NCI-H510A (cell line): ENCODE measurements at places on chromosomes 3 and 15.

GRCh38 chr3:71380096-71380495 lies 203.4 kb downstream of the FOXP1 start:
- DNase-seq = no peak

DNA sequence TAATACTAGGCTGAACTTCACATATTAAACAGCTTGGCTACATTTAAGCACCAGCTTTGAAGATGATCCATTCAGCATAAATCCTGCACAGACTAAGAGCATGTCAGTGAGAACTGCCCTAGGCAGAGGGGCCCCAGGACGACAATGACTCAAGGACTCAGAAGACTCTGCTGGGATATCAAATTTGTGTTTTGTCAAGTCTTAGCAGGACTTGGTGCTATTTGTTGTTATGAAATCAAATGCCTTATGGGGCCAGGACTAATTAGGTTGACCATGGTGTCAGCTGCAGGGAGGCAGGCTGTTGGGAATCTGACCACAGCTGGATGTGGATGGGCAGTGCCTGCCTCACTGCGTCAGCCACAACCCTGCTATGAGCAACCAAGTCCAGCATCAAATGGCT lies 91.8 kb downstream of the RYR3 start:
- DNase-seq = no peak

DNA sequence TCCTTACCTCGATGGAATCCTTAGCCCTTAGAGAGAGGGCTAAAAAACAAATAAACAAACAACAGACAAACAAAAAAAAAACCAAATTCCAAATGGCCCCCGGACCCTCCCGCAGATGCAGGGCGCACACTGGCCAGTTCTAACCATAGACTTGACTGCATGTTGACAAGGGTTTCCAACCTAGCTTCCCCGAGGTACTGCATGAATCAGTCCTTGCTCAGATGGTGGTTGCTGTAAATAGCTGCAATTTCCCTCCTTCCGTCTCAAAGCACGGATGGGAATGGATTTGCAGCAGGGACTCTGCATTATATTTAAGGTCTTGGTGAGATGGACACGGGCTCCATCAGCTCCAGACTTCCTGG lies 162.8 kb downstream of the CD47 start:
- DNase-seq = no peak

DNA sequence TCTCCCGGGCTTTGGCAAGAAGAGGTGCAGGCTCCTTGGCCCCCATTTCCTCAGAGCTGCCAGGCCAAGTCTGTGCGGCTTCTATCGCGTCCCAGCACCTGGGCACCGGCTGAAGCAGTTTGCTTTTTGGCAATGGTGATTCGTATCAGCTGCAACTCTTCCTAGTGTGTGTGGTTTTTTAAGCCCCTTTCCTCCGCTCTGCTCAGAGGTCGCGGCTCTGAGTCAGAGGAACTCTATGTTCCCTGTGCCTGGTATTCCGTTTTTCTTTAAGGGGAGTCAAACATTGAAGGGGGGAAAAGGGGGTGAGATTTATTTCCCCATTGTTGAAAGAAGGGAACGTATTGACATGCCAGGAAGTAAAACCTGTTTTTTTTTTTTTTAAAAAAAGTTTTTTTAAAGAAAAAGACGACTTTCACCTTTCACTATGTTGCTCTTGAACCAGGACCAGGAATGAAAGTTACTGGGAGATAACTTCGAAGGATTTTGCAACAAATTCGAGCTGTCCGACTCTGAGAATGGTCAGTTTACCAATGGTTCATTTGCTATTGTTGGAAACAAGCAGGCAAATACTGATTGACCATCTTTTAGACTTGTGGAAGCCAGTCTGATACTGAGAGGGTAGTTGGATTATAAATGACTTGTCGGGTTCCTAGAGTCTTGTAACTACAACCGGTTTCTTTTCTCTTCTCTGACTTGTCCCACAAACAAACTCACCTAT lies 1.1 kb downstream of the ARMC8 start:
- DNase-seq = no peak
